ENCODE measurements at places on chromosomes 1 and 21.

DNA sequence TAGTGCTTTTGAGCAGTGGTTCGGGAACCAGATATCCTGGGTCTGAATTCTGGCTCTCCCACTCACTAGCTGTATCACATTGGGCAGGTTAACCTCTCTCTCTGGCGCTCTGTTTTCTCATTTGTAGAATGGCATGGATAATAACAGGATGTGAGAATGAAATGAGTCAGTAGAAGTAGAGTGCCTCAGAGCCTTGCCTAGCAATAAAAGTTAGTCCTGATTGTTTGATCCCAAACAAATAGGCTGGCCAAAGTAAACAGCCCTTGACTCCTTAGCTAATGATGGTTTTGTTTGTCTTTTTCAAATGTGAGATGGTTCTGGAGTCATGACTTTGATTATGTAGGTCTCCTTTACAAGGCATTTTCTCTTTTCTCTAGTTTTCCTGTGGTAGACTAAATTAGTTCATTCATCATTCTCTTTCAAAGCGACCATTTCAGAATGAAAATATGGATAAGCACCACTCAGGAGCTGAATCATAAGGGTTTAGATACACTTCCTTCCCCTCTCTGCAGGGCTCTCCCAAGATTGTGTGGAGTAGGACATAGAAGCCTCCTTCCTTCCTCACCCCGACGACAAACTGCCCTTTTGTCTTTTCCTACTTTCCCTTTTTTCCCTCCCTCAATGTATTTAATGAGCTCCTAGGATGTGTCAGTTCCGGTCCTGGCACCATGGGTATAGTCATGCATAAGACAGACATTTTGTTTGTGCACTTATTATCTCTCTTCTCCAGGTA lies 23.1 kb downstream of the KIAA0040 start:
- DNase-seq, result no peak

GRCh38 chr1:150281758-150282557 lies at the start of gene CIART:
Gene CIART (plus strand): TSS chr1:150282554. CDS start chr1:150283268, 714 bp downstream.
- peak; percentile 97 for DNase-seq

- DNase-seq, result no peak
These were observed 42.3 kb downstream of the AZIN2 start for GRCh38 chr1:33123266-33123665.

DNA sequence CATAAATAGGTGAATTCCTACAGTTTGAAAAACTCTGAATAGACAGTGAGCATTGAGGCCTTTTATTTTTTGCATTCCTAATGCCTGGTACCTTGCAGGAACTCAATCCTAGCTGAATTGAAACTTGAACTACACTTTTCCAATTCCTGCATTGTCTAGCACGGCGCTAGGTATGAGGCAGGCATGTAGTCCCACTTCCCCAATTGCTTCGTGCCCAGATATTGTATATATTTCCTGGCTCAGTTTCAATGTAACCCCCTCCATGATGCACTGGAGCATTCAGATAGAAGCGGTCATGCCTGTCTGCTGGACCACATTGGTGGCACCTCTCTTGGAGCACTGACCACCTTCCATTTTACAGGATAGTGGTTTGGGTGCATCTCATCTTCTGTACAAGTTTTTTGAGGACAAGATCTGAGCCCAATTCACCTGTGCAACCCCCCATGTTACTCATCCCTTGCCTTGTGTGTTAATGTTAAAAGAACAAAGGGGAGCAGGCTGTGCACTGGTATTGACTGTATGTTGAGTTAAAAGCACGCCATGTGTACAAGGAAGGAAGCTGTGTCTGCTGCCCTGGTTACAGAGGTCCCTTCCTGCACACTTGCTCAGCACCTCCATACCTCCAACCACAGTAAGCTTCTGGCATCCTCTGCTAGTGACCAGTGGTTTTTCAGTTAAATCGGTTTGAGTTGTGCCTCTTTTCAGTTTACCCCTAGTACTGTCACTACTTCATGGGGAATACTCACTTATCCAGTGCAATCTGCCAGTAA lies 10.0 kb upstream of the RAB7B start:
- DNase-seq, result no peak

DNA sequence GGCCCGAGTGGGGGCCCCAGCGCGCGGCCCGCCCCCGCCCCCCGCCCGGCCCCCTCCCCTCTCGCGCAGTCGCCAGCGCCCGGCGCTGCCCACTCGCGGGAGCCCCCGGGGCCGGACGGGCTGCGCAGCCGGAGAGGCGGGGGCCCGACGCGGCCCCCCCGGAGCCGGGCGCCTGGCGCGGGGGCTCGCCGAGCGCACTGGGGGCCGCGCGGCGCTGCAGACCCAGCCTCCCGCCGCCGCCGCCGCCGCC lies 146 bp upstream of the ZNF362 start:
- no peak for DNase-seq
